ENCODE measurements at places on chromosomes 3 and 15.

DNA sequence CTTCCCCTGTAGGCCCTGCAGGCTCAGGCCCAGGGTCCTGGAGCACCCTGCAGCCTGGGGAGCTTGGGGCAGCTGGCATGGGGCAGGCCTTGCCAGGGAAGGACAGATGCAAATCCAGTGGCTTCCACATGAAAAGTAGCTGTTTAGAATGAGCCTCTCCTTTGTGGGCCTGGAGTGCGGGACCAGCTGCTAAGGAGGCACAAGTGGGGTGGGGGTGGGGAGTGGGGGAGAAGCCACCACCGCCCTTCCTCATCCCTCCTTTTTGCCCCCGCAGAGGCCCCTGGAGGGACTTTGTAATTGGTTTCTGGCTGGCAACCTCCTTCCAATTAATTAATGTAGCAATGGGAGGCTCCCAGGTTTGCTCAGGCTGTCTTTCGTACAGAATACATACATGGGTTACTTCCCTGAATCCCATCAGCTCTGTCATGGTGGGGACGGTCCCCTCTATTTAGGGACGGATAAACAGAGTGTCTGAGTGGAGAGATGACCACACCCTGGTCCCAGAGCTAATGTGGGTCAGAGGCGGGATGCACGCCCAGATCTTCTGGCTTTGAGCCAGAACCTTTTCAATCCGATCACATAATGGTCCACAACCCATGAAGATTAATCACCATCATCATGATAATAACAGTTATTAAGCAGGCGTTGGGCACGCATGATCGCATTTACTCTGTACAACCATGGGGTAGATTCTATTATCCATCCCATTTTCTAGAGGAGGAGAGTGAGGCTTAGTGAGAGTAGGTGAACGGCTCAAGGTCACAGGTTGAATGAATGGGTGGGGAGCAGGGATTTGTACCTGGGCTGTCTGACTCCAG is 6.2 kb downstream of the CORO2B start:
- no peak for DNase-seq

GRCh38 chr15:91694831-91695210 is 158.7 kb upstream of the SLCO3A1 start:
- DNase-seq, result no peak

DNA sequence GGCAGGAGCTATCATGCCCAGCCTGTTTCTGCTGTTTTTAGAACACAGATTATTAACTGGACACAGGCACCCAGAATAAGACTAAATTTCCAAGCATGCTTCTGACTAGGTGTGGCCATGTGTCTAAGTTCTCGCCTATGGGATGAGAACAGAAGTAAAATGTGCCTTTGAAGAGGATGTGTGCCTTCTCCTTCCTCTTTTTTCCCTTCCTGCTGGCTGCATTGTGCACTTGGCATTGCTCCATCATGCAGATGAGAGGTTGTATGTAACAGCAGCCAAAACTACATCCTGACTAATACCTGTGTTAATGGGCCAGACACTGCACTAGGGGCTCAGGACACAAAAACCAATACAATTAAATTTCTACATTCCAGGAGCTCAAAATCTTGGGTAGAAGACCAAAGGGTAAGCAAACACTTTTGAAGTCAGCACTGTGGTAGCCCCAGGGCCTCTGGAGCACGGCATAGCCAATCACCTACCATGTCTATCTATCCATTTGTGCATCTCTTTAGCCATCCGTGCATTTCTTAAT is 40.9 kb upstream of the RNU6-1 start:
- no peak for DNase-seq

DNA sequence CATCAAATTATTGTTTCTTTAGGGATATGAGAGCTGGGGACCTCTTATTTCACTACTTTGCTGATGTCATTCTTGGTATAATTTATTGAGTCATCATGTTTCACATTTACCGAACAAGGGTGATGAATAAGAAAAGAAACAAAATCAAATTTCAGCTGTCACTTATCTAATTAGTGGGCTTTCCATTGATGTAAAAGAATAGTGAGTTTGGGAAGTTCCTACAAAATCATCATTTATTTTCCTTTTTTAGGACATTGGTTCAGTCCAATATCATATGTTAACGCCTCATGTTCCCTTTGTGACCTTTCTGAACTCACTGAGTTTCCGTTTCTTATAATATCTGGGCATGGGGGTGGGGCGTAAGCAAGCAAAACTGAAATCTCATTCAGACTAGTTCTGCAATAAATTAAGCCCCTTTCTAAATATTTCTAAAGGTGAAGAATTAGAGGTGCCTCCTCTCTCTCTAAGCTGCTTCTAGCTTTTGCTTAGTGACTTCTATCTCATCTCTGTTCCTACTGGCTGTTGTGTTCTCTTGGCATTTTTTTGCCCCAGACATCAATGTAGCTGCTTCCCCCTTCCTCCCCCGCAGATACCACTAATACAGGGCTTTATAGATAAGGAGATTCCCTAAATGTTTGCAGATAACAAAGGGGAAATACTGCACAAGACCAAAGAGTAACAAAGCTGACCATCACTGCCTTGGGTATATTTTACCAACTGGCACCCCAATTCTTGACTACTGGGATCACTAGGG is 238.0 kb upstream of the CTNNB1 start:
- DNase-seq, result no peak

- no peak for DNase-seq
These were observed 37.6 kb downstream of the MTMR10 start for GRCh38 chr15:30953731-30954378.

GRCh38 chr3:190000861-190001196 is 119.9 kb downstream of the P3H2 start:
- DNase-seq, result no peak

- DNase-seq, result no peak
These were observed 10.6 kb upstream of the PCSK6 start for GRCh38 chr15:101499863-101500713.

DNA sequence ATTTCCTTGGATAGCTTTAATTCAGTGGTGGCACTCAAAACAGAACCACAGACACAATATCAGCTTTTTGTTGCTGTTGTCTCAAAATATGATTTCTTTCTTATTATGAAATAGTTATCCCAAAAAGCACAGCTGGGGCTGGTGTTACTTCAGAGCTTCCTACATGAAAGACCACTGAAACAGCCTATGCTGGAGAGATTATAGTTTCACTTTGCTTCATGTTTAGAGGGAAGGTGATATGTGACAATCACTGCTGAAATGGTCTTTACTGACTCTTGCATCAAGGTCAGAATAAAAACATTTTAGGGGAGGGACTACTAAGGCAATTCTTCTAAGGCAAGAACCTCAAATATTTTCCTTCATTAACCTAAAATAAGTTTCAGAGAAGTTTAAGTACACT is 190.7 kb downstream of the TNIK start:
- DNase-seq, result no peak

DNA sequence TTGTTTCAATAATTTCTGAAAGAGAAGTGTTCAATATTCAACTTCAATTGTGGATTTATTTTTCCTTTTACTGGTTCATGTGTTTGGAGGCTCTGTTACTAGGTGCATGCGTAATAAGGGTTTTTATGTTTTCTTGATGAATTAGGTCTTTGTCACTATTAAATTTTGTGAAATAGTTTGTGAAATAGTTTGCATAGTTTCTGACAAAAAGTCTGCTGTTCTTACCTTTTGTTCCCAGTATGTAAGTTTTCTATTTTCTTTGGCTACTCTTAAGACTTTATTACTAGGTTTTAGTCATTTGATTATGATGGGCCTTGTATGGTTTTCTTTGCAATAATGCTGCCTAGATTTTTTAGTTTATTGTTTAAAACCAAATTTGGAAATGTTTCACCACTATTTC is 38.0 kb downstream of the MEF2A start:
- no peak for DNase-seq

- no peak for DNase-seq
These were observed 409.9 kb downstream of the FHIT start for GRCh38 chr3:60841355-60841754.

- no peak for DNase-seq
These were observed 9.3 kb downstream of the OXTR start for GRCh38 chr3:8760091-8760490.
